IMR-90 (cell line): ENCODE measurements at places on chromosomes 7 and 10. TPM values are rescaled to one million over a fixed set of nuclear protein-coding genes. Genes with fewer than 3 reads are reported as not detected.

GRCh38 chr7:66157060-66157459, 42.4 kb downstream of the CRCP start:
- H3K27ac ChIP-seq, result no peak overlapping the region
- peaks cover 23% of the 10 kb centered on the region for H3K36me3 ChIP-seq
- DNase-seq, result no peak
- H3K4me1 ChIP-seq, result peaks cover 7% of the 10 kb centered on the region

GRCh38 chr10:60044242-60044641, 137.9 kb upstream of the CCDC6 start:
- no peaks in the 10 kb centered on the region; the same call in 1 of the 2 replicates for H3K27me3 ChIP-seq
- H3K36me3 ChIP-seq, result no peaks in the 10 kb centered on the region
- DNase-seq, result peak; percentile 51
- H3K27ac ChIP-seq, result no peak overlapping the region
- peaks cover 5% of the 10 kb centered on the region; the same call in 1 of the 2 replicates for H3K4me1 ChIP-seq
- no peak overlapping the region for H3K4me3 ChIP-seq

DNA sequence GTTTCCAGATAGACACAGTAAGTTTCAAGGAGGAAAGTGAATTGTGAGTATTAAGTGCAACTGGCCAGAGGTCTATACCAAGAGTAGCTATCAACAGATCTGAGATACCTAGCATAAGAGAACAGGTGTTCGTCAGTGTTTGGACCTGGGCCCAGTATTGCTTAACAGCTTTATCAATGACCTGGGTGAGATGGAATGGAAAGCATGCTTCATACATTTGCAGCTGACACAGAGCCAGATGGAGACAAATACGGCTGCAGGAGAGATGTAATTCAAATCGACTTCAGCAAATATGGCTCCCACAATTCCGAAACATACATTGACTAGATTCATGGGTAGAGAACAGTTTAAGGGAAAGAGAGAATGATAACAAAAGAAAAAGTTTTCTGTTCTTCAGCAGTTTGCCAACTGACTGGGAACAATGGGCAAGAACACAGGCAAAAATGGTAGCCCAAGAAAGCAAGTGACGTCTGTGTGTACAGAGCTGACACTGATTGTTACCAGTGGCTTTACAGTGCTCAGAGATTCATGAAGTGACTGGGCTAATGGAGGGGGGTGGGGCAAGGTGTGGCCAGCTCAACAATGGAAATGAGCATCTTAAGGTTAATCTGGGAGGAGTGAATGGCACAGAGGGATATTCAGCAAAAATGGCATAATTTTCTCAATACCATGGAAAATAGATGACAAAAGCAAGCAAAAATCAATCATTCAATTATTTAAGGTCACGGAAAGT, 28.0 kb upstream of the COBL start:
- H3K4me1 ChIP-seq, result no peaks in the 10 kb centered on the region
- no peak overlapping the region for H3K27ac ChIP-seq
- no peak overlapping the region for H3K4me3 ChIP-seq
- H3K27me3 ChIP-seq, result no peaks in the 10 kb centered on the region

DNA sequence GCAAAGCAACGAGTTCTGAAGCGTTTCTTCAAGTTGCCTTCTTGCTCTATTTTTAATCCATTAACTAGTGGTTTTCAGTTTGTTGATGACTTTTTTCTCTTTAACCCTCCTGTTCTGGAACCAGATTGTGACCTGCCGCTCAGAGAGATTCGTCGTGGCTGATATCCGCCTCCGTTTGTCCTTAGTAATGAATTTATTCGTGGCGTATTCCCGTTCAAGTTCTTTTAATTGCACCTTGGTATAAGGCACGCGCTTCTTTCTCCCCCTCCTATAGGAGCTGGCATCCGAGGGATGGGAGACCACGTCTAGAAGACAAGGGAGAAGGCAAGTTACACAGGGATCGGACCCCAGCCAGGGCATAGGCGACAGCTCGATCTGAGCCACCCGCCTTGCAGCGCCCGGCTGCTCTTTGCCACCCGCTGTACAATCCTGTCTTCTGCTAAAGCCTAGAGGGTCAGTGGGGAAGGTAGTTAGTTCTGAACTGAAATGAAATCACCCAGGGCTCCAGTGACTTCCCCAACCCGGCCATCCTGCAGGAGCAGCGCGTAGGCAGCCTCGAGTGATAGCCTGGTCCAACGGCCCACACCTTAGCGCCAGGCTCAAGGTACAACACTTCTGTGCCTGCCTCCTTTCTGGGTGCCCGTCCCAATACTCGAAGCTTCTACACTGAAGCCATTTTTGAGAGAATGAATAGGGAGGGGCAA, 1.6 kb downstream of the HOXA13 start:
- peaks cover 86% of the 10 kb centered on the region for H3K27me3 ChIP-seq
- no peak for DNase-seq
- H3K36me3 ChIP-seq, result no peaks in the 10 kb centered on the region
- H3K4me3 ChIP-seq, result no peak overlapping the region
- no peaks in the 10 kb centered on the region for H3K4me1 ChIP-seq

ITPRIP gene
- 7.2 and 7.5 TPM in 2 replicates for total RNA-seq

- no peaks in the 10 kb centered on the region for H3K4me1 ChIP-seq
- no peak overlapping the region for H3K4me3 ChIP-seq
- H3K27ac ChIP-seq, result no peak overlapping the region
- DNase-seq, result no peak
- H3K27me3 ChIP-seq, result no peaks in the 10 kb centered on the region
Measured at GRCh38 chr10:63920926-63921325, 399.7 kb downstream of the REEP3 start.

VENTX gene
- not detected in 2 replicates for total RNA-seq
